ENCODE measurements at places on chromosomes 3 and 15.

GRCh38 chr15:92839696-92840095 lies 60.4 kb upstream of the CHD2 start:
- DNase-seq, result no peak
- H3K36me3 ChIP-seq, result no peaks in the 10 kb centered on the region
- H3K4me3 ChIP-seq, result no peak overlapping the region
- no peaks in the 10 kb centered on the region for H3K4me1 ChIP-seq
- no peaks in the 10 kb centered on the region for H3K27me3 ChIP-seq

- DNase-seq, result no peak
- H3K4me3 ChIP-seq, result no peak overlapping the region
- peaks cover 4% of the 10 kb centered on the region for H3K4me1 ChIP-seq
- H3K27me3 ChIP-seq, result no peaks in the 10 kb centered on the region
These were observed 19.8 kb upstream of the USP3 start for GRCh38 chr15:63484433-63485186.

DNA sequence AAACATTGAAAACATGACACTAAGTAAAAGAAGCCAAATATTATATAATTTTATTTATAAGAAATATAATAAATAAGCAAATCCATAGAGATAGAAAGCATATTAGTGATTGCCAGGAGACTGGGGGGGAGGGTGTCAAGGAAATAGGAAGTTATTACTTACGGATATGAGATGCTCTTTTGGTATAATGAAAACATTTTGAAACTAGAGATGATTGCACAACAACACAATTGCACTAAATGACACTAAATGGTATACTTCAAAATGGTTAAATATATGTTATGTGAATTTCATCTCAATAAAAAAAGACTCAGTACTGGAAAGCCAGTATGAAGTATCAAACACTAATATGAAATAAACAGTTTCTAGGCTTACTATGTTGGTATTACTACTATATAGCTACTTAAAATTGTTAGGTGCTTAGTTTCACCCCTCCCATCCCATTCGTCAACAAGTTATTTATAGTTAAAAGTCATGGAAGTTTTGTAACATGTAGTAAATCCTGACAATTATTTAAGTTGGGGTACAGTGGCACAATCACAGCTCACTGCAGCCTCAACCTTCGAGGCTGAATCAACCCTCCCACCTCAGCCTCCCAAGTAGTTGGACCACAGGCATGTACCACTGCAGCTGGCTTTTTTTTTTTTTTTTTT lies 43.7 kb downstream of the STAG1 start:
- H3K4me1 ChIP-seq, result no peaks in the 10 kb centered on the region
- no peaks in the 10 kb centered on the region for H3K27me3 ChIP-seq
- no peak overlapping the region for H3K27ac ChIP-seq
- H3K4me3 ChIP-seq, result no peak overlapping the region
- H3K36me3 ChIP-seq, result no peaks in the 10 kb centered on the region

GRCh38 chr15:34365836-34366235 lies 1.2 kb downstream of the LPCAT4 start:
- H3K36me3 ChIP-seq, result no peaks in the 10 kb centered on the region
- H3K27ac ChIP-seq, result no peak overlapping the region
- H3K4me3 ChIP-seq, result peak overlapping the region; percentile 86
- no peaks in the 10 kb centered on the region for H3K27me3 ChIP-seq

- H3K4me1 ChIP-seq, result no peaks in the 10 kb centered on the region
- H3K27me3 ChIP-seq, result no peaks in the 10 kb centered on the region
- no peak overlapping the region for H3K27ac ChIP-seq
- no peak overlapping the region for H3K4me3 ChIP-seq
These were observed 239.1 kb upstream of the ROPN1 start for GRCh38 chr3:124230998-124231397.

DNA sequence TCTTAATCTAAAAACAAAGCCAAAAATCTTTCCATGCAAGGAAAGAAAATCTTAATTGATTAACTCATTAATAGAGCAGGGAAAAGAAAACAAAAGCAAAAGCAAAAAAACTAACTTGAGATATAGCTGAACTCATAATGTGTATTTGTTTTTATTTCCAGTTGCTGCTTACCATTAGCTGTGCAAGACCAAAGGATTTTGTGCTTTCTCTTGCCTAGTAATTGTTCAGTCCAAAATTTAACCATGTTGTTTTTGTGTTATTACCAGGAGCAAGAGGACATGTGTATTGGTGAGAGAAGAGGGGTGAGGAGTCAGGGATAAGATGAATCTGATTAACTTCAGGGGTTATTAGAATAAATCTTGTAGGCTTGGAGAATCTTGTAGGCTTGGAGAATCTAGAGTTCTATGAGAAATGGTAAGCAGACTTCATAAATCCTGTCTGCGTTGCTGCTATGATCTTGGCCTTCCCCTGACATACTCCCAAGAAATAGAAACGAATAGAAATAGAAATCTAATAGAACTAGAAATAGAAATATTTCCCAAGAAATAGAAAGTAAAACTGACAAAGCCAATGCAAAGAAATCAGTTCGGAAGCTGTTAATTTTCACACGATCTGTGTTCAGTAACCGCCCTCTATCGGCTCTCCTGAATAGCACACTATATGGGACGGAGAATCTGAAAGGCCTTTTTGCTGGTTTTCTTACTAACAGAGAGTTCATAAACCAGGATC lies 72.6 kb upstream of the TNFSF10 start:
- DNase-seq, result no peak
- H3K36me3 ChIP-seq, result peaks cover 2% of the 10 kb centered on the region
- H3K27ac ChIP-seq, result peak overlapping the region; percentile 84
- H3K4me1 ChIP-seq, result peaks cover 31% of the 10 kb centered on the region

DNA sequence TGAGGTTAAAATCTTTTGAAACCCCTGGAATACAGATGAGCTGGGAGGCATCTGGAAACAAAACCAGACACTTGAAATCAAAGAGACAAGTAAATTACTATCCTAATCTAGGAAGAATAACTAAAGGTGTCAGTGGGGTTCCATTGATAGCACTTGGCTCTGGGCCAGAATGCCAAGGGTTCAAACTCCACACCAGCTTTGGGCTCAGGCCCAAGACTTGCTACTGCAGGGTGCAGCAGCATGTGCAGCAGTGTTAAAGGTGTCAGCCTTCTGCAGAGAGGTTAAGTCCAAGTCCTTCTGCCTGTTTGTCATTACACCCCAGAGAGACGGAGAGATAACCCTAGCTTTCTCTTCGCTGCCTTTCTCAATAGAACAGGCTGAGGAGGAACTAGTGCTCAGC lies 273.9 kb downstream of the TIGIT start:
- DNase-seq, result peak; percentile 34
- peaks cover 5% of the 10 kb centered on the region for H3K4me1 ChIP-seq
- no peak overlapping the region for H3K4me3 ChIP-seq
- no peak overlapping the region for H3K27ac ChIP-seq
- H3K36me3 ChIP-seq, result peaks cover 3% of the 10 kb centered on the region
- no peaks in the 10 kb centered on the region for H3K27me3 ChIP-seq
